Stimulated activated CD8-positive, alpha-beta memory T cell treated with anti-CD3 and anti-CD28 coated beads, Interleukin-15, amount 100 ng/mL, for 24 hours (primary cell): ENCODE measurements at places on chromosomes 2 and 18.

DNA sequence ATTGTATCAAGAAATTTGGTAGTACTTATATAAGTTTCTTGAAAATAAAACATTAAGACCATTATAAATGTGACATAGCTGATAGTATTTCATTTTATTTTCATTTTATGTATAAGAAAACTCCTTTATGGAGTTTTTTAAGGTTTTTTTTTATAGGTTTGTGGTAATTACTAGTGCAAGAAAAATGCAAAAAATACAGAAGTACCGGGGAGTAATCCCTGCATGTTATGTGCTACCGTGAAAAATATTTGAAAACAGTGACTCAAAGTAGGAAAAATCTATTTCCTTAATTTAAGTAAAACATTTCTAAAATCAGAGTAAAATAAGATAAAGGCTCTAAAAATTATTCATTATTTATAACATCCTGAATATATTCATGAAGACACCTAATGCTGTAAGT lies 21.6 kb downstream of the ZSWIM2 start:
- no peak for DNase-seq

GRCh38 chr2:108946442-108946841 lies 42.6 kb downstream of the EDAR start:
- DNase-seq, result no peak

DNA sequence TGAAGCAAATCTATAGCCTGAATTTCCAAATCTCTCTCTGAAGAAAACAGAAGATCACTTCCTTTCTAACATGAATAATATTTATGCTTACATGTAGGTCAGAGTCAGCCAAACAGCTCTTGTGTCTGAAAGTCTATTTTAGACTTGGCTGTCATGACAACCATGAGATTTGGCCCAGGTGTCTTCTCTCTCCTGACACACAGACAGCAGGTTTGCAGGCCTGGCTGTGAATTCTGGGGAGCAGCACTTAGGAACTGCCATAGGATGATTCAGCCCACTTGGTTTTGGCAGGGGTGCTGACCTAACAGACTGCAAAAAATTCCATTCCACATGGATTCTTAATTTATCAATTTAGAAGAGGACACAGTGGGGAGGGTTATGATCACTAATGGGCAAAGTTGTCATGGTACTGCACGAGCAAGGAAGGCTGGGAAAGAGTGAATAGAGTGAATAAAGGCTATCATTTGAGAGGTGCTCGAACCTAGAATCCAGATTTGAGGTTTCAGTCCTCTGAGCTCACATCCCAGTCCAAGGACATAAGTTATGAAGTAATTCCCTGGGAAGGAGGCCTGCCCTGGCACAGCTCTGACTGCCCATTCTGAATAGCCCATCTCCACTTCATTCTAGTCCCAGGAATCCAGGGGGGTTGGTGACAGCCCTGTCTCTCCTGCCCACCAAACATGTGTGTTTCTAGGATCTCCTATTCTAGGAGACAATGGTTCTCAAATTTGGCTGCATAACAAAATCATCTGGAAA lies 453.9 kb upstream of the TRIB2 start:
- no peak for DNase-seq

- no peak for DNase-seq
These were observed 12.7 kb downstream of the TTC39C start for GRCh38 chr18:24027156-24027827.

DNA sequence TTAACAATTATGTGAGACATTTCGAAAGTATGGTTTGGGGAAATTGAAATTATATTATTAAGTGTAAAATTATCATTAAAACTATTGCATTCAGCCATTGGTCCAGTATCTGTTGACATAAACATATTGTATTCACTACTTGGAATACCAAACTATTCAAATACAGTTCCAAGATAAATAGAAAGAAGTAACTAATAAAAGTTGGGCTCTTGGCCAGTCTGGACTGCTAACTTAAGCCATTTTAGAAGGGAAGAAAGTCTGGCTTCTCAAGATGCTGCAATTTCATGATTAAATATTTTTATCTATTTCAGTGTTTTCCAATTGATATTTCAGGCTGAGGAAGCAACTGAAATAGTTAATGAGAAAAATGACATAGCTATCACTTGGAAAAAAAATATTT lies 109.8 kb upstream of the CHRNA1 start:
- no peak for DNase-seq

- no peak for DNase-seq
These were observed 310.3 kb downstream of the NOL4 start for GRCh38 chr18:33914399-33914798.

- DNase-seq, result no peak
These were observed 165.9 kb upstream of the ID2 start for GRCh38 chr2:8515864-8516533.

- no peak for DNase-seq
These were observed 142.0 kb downstream of the PRKCE start for GRCh38 chr2:45793305-45793962.

DNA sequence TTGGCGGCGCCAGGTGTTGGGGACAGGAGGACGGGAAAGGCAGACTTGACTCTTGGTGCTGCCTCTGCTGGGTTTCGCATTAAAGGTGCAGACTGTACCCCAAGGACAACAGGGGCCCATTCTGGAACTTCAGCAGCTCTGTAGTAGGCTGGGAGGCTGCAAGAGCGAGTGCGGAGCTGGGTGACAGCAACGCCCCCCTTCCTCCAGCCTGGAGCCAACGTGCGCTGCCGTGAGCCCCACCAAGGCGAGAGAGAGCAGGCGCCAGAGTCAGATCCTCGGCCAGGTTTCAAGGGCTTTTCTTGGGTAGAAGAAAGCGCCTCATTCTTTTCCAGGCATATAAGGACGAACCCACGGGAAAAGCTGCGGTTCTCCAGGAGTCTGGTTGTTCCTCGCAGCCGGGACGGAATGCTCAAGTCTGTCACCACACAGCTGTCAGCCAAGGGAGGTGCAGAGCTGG lies 1.9 kb downstream of the DOK6 start:
- DNase-seq, result no peak

DNA sequence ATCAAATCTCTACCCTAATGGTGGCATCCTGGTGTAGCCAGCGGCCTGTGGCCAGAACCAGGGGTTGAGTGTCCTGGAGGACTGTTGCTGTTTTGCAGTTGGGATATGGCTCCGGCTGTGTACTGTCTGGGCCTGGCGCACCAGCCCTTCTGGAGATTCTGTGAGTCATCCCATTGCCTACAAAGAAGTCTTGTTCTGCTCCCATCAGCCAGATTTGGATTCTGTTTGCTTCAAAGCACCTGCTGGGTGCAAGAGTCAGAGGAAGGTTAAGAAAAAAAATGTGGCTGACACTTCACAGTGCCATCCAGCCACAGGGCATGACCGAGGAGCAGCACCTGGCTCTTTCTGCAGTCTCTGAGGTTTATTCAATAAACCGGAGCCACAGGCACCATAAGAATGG lies 41.0 kb upstream of the ASAP2 start:
- no peak for DNase-seq

GRCh38 chr2:217527590-217528202 lies 475.1 kb downstream of the TNS1 start:
- DNase-seq, result no peak

DNA sequence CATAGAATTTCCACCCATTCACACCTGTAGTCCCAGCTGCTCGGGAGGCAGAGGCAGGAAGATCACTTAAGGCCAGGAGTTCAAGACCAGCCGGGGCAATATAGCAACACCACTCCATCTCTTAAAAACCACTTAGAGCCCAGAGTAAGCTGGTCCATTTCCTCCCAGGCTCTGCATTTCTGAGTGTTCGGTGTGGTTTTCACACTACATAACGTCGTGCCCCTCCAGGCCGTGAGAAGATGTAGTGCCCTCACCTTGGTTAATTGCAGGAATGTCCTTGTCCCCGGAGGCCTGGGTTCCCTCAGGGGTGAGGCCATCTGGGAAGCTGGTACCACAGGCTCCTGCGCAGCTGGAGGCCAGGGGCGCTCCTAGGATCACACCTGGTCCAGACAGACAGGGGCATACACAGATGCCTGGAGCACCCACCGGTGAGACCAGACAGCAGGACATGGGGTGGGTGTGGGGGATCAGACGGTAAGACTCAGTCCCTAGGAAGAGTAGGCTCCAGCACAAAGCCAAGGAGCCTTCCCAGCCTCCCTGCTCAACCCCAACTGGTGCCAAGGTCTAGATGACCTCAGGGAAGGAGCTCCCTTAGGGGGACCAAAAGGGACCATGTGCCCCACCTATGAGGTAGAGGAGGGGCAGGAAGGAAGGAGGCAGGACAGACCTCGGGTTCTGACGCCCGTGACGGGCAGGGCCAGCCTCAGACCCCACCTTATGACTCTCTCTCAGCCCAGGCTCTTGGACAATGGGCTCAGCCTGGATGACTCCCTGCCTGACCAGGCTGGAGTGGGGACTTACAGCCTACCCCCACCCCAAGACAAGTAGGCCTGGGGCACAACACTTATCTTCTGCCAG lies 752 bp downstream of the ASTL start:
- no peak for DNase-seq

- DNase-seq, result no peak
These were observed 140.6 kb upstream of the GLI2 start for GRCh38 chr2:120594856-120595685.

- DNase-seq, result no peak
These were observed 162.3 kb downstream of the TGIF1 start for GRCh38 chr18:3612315-3612714.

DNA sequence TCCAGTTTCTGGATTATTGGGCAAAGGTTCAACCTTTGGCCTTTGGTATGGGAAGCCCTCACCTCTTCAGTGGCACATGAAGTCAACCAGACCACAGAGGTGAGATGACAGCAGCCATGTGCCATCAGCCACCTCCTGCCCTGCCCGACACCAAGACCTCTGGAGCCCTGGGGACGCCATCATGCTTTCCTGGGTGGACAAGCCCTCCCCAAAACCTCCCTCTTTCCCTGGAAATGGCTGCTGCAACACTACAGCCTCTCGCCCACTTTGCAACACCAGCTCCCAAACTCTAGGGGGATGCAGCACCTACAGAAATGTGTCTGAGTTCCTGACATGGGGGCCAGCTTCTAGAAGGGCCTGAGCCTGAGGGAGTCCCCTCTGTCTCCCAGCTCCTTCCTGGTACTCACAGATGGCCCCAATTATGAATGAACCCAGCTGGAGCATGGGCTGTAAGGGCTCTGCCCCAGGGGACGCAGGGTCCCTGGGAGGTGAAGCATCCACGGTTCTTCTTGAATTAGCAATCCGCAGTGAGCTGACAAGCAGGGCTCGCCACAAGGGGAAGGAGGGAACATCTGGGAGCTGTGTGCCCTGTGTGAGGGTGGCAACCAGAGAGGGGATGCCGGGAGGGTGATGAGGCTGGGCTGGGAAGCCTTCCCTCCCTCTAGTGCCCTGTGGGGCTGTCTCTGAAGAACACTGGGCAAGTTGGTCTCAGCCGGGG lies 268.5 kb upstream of the HDAC4 start:
- DNase-seq, result no peak

- no peak for DNase-seq
These were observed 69.3 kb upstream of the ITGB6 start for GRCh38 chr2:160269365-160269764.

DNA sequence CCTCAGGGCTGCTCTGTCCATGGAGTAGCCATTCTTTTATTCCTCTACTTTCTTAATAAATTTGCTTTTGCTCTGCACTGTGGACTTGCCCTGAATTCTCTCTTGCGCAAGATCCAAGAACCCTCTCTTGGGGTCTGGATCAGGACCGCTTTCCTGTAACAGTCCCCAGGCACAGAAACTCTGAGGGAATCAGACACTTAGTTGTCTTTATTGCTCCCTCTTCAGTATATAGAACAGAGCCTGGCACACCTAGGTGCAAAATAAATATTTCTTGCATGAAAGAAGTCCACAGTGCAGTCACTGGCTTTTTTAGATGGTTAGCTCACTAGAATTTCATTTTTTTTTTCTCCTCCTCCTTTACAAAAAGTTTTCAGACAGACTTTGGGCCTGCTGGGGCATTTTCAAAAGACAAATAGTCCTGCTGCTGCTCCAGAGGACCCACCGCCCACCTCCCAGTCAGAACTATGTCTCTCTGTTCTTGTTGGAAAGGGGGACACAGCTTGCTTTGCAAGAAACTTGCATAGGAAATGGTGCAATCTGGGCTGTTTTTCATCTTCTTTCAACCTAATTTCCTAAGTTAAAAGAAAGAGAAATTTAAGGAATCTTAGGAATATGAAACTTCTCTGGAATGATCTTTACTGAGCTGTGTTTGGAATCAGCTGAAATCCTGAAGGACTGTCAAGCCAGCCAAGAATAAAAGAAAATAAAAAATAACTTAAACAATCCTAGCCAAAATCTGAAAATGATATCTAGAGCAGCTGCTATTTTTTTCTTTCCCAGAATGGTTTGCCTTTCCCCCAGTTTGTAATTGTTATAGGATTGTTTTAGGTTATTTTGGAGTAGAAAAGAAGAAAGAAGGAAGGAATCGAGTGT lies 31.7 kb upstream of the MAP4K3 start:
- no peak for DNase-seq

DNA sequence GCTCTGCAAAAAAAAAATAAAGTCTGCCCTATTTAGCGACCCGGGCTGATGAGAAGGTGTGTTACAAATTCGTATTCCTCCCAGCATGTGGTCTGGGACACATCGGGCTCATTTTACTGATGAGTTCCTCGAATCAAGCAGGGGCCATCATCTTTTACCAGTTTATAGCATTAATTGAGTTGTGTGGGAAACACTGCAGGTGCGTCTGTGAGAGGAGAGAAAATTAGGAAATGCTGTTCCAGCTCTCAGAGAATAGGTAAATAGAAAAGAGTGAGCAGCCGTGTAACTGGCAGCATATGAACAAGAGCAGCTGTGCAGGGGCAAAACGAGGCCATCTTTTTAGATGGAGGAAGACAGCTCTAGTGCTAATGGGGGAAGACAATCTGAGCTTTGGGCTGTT lies 216.7 kb downstream of the SETBP1 start:
- no peak for DNase-seq

DNA sequence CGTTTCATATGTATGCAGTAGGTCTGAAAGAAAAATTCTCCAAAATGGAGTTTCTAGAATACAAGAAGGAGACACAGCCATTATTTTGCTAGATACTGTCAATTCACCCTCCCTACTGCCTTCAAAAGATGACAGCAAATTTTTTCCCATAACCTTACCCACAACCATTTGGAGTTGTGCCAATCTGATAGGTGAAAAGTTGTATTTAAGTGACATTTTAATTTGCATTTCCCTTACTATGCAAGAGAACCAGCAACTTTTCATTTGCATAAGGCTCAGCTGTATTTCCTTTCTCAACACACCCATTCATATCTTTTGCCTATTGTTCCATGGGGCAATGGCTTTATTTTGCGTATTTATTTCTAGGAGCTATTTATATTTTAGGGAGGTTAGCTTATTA lies 31.4 kb upstream of the IL18RAP start:
- DNase-seq, result no peak

- no peak for DNase-seq
These were observed 1201.0 kb downstream of the LRP1B start for GRCh38 chr2:140929849-140930248.

GRCh38 chr2:232085826-232086425 lies 124.4 kb downstream of the DIS3L2 start:
- DNase-seq, result no peak

DNA sequence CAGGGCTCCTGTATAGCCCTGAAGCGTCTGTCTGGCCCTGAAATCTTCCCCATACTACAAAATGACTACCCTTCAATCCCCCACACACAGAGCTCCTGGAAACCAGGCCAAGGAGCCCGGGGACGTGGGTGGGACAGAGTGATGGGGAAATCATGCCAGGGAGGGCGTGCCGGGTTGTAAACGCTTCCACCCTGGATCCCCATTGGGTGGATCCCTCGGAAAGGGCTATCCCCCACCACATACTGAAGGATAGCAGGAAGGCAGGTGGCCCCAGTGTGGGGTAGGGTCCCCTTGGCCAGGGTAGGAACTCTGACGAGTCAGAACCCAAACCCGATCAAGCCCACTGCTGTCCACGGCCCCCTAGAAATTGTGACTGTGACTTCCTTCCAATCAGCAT lies 91.7 kb downstream of the INHBB start:
- DNase-seq, result no peak

GRCh38 chr2:34570266-34570872 lies 971.3 kb upstream of the FAM98A start:
- no peak for DNase-seq
